ENCODE measurements at places on chromosomes 12 and 14. TPM values are rescaled to one million over a fixed set of nuclear protein-coding genes. Genes with fewer than 3 reads are reported as not detected.
A peak's percentile ranks its signal among the peaks of the same experiment; 100 is the strongest.

- no peak for DNase-seq
Measured at GRCh38 chr14:61616524-61617185, 78.7 kb upstream of the HIF1A start.

CMTM5 gene
- not detected for total RNA-seq

DNA sequence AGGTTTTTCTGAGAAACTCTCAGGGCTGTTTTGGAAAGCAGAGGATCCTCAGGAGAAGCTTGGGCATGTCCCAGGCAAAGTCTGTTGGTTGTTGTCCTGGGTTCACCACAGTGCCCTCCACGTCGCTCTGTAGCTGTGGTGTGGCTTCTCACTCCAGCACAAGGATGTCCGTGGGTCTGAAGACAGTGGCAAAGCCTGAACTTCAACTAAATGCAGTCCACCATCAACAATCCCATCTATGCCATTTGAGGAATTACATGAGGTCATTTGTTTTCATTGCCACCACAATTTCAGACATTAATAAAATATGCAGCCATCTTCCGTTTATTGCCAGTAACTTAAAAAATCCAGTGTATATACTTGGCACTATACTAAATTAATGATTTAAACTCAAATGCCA, 272.1 kb downstream of the LRIG3 start:
- no peak for DNase-seq

DNA sequence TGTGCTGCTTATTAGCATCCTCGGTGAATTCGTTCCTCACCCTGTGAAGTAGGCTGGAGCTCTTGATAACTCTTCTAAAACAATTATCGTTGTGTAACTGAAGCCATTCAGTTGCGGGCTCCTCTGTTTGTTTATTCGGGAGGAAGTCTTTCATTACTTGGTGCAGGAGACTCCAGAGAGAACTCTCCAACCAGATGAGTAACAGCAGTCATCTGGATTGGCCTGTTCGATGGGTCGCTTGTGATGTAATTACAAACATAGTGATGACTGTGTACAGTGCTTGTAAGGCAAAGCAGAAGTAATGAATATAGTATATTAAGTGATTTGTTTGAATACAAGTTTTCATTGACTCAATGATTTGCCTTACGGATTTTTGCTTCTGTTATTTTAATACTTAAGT, 10.9 kb downstream of the ATP6V0A2 start:
- no peak for DNase-seq

ENDOU gene
- not detected for total RNA-seq

- no peak for DNase-seq
Measured at GRCh38 chr12:54024127-54024526, 4.1 kb upstream of the HOXC6 start.

DNA sequence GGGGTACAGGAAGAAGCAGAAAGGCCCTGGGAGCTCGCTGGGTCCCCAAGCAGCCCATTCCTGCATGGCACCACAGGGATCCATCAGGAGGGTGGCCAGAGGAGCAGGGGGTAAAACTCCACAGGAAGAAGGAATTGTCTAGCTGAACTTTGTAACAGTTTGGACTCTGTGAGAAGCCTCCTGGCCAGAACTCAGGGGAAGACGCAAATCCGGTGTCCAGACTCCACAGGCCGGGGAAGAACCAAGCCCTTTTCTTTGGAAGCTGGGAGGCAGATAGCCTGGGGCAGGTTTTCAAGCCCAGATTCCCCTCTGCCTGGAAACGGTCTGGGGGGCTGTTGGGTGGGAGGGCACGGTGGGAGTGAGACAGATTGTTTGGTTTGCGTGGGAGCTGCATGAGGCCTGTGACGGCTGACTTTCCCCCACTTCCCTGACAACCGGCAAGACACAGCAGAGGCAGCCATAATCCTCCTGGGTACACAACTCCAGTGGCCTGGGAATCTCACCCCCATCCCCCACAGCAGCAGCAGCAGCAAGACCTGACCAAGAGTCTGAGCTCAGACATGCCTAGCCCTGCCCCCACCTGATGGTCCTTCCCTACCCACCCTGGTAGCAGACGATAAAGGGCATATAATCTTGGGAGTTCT, 16.7 kb downstream of the GPHB5 start:
- DNase-seq = no peak

DNA sequence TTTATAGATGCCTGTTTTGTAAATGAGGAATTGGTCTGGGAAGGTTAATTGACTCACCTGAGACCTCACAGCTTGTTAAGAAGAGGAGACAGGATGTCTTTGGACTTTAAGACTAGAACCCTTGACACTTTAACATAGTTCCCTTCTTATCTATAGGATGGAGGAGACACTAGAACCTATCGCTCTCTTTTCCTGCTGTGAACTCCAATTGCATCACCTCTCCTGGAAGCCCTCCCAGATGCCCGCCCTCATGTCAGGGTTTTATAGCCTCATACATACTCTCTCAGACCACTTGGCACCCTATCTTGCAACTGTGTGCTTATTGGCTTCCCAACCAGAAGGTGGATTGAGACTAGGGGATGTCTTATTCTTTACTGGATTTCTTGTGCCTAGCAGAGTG, 2.5 kb upstream of the CTDSP2 start:
- DNase-seq = no peak

FOXG1 gene
- total RNA-seq = 5.4 TPM

GRCh38 chr12:103955811-103956508, 9.7 kb upstream of the TDG start:
- DNase-seq = no peak

- DNase-seq = no peak
Measured at GRCh38 chr12:25365340-25365730, 114.6 kb upstream of the KRAS start.

SIRT4 gene
- total RNA-seq = 6.1 TPM

DNA sequence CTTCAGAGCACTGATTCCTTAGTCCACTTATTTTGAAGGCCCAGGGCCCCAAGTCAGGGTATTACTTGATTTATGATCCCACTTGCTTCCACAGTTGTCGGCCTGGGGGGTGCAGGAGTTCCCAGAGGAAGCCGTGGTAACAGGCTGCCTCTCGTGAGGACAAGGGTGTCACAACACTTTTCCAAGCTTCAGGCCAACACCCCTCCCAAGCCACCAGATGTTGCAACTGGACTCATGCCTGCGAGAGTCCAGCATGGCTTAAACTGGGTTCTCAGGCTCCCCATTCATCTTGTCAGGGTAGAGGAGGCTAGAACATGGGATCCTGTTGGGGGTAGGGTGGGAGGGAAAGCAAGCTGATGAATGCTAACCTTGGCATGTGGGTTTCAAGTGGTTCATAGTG, 56.1 kb downstream of the BMP4 start:
- peak; percentile 70 for DNase-seq

PAPLN gene
- 0.79 TPM for total RNA-seq
